ENCODE measurements at places on chromosomes 3 and 15. TPM values are rescaled to one million over a fixed set of nuclear protein-coding genes. Genes with fewer than 3 reads are reported as not detected.
A peak's percentile ranks its signal among the peaks of the same experiment; 100 is the strongest.

DNA sequence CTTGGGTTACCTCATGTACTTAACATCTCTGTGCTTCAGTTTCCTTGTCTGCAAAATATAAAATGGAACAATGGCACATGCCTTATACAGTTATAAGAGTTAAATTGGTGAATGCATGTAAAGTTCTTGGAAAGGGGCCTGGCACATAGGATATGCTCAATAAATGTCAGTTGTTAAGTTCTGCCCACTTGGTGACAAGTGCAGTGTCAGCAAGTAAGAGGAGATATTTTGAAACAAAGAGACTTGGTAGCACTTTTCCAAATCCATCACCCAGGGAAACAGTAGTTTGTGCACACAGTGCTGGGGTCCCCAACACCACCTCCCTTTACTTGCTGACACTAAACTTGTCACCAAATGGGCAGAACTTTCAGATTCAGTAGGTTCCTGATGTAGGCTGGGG, 19.1 kb downstream of the LRRC31 start:
- DNase-seq: no peak

DNA sequence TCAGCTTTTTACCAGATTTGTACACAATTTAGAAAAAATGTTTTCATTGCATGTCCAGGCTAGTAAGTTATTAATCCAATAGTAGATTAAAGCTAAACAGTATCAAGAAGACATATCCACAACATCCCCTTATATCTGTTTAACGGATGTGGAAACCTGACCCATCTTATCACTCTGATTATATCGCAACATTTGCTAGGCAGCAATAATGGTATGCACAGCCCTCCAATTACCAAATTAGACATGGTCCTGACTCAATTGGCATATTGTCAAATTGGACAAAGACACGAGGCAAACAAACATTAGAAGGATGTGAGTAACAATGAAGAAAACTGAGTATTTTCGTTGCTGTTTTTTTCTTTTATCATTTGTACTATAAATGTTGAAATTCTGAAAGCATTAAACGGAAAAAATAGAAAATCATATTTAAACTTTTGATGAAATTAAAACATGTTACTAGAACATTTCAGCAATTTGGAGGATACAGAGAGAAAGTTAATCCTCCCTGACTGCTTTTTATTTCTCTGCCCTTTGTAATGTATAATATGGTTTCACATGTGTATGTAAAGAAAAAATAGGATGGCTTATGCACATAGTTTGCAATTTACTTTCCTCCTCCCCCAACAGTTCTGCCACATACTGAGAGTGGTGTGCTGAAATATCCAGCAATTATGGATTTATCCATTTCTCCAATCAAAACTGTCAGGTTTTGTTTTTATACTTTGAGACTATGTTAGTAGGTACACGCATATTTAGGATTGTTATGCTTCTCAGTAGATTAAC, 633.7 kb downstream of the ZIC1 start:
- DNase-seq: no peak

The SLC12A1 gene
- 0.85 TPM for total RNA-seq

DNA sequence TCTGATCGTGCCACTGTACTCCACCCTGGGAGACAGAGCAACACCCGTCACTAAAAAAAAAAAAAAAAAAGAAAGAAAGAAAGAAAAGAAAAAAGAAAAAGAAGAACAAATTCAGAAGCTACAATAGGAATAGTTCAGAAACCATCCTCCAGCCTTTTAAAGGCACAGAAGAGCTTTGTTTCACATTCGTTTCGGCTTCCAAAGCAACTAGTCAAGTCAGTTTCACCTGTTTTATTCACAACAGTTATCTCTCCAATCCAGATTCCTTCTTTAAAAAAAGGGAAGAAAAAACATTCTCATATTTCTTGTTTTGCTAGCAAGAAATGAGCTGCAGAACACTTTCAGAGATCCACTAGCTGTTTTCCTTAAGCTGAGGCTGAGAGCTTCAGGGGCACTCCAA, 767.7 kb upstream of the CFAP20DC start:
- DNase-seq: no peak

GRCh38 chr15:74134387-74135027, 4.1 kb downstream of the ISLR2 start:
- no peak for DNase-seq

The MITF gene
- 12.3 TPM for total RNA-seq

DNA sequence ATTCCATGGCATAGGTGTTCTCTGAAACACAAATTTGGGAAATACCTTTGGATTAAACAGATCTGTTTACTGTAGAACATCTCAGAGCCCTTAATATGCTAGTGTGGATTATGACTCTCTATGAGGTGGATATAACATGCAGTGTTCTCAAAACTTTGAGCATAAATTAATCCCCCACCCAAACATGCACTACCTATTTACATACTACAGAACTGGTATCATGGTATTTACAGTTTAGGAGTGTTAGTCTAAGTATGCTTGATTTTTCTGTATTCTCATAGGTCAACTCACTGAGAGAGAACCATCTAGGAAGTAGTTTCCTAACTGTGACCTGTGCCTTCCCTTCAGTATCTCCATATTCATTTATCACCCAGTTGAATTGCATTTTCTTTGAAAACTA, 30.9 kb upstream of the ZNF609 start:
- no peak for DNase-seq

The NTRK3 gene
- 84.9 TPM for total RNA-seq

DNA sequence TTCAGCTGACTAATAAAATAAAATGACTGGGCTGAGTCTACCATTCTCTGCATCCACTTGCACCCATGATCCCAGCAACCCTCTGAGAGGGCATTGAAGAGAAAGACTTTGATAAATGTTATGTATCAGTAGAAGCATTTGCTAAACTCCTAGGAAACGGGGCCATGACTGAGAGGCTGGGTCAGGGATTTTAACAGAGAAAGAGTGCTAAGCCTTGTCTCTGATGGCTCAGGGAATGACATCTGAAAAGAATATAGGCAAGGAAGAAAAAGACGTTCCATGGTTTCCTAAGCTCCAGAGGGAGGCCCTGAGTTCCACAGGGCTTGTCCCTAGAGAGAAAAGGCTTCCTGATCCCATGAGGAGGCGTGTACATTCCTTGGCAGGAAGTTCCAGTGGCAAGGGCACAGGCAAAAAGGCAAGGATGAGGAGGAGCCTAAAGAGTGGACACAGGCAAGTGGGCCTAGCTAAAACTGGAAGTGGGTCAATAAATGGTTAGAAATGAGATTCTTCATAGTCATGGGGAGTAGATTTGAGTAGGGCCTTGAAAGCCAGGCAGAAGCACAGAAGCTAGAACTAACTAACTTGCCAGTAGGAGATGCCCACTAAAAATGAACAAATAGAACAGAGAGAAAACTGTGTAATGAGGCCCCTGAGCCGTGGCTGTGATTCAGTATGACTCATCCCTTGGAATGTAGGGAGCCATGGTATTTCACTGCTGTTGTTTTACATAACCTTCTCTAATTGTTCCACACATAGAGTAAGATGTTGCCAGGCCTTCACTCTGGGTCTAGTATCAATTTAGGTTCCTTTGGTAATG, 44.9 kb upstream of the MANF start:
- no peak for DNase-seq

The NDN gene
- total RNA-seq: 80.0 TPM

- DNase-seq: no peak
Measured at GRCh38 chr3:195873971-195874370, 34.4 kb downstream of the TNK2 start.

DNA sequence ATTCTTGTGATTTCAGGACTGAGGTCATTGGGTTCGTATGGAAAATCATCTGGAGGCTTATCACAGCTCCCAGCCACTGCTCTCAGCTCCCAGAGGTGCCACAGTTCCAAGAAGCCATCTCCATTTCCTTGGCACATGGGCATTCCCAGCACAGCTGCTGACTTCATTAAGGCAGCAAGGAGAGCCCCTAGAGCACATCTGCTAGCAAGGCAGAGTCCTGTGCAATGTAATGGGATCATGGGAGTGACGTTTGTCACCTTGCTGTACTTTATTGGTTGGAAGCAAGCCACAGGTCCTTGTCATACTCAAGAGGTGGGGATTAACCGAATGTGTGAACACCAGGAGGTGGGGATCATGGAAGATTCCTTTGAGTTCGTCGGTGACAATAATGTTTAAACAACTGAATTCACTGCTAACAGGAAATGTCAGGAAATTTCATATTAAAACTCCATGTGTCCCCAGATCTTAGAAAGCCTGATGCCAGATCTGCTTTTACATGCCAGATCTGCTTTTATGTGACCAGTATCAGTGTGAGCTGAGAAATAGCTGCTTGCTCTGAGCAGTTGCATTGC, 148.8 kb downstream of the GABRG3 start:
- no peak for DNase-seq

DNA sequence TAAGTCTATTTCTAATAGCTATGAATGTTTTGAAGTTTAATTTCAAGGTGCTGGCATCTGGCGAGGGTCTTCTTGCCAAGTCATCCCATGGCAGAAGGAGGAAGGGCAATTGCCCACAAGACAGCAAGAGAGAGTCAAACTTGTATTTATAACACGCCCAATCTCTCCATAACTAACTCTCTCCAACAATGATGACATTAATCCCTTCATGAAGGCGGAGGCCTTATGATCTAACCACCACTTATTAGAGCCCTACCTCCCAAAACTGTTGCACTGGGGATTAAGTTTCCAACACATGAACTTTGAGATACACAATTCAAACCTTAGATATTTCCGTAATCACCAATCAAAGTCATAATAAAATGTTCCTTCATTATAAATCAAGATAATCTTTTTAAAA, 406.9 kb downstream of the CNTN6 start:
- no peak for DNase-seq

GRCh38 chr3:106687905-106688304, 689.3 kb upstream of the CCDC54 start:
- DNase-seq: no peak

- DNase-seq: no peak
Measured at GRCh38 chr3:154582501-154582900, 152.5 kb upstream of the GPR149 start.

DNA sequence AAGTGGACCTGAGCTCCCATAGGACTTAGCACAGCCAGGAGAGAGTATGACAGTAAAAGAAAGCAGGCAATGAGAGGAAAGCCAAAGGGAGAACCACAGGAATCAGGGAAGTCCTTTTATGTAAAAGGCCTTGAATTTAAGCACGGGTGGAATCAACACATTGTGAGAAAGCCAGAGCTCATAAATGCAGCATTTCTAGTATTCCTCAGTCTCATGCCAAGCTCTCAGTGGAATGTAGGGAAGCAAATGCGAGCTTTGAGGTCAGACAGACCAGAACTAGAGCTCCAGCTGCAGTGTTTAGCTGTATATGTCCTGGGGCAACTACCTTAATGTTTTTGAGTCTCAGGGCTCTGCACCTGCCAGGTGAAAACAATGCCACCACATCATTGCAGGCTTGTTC, 132.1 kb upstream of the TRIM42 start:
- DNase-seq: no peak

- no peak for DNase-seq
Measured at GRCh38 chr15:31494786-31495185, 168.2 kb downstream of the KLF13 start.

The SV2B gene
- total RNA-seq: not detected

The MED12L gene
- 2.0 TPM for total RNA-seq

- no peak for DNase-seq
Measured at GRCh38 chr3:53083521-53083920, 37.6 kb upstream of the SFMBT1 start.

DNA sequence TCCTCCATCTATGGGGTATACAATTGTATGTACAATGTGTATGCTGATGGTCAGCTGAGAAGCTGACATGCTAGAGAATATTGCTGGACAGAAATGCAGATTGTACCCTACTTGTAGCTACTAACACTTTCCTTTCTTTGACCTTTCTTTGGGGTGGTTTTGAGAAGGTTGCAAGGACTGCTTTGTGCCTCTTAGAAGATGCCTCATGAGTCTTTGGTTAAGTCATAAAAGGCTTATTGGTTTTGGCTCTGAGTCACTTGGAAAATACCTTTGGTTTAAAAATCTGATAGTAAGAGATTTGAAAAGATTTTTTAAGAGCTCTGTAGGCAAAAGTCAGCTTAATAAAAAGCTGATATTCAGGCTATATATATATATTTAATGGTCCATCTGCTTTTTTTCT, 71.5 kb downstream of the ZMAT3 start:
- DNase-seq: no peak

- no peak for DNase-seq
Measured at GRCh38 chr3:178001670-178002101, 534.5 kb upstream of the KCNMB2 start.

- DNase-seq: no peak
Measured at GRCh38 chr3:2334921-2335320, 236.3 kb downstream of the CNTN4 start.

The BSN gene
- 0.27 TPM for total RNA-seq

The EPHB1 gene
- total RNA-seq: 0.71 TPM

The COL6A5 gene
- not detected for total RNA-seq

The DNAH12 gene
- total RNA-seq: 0.95 TPM

DNA sequence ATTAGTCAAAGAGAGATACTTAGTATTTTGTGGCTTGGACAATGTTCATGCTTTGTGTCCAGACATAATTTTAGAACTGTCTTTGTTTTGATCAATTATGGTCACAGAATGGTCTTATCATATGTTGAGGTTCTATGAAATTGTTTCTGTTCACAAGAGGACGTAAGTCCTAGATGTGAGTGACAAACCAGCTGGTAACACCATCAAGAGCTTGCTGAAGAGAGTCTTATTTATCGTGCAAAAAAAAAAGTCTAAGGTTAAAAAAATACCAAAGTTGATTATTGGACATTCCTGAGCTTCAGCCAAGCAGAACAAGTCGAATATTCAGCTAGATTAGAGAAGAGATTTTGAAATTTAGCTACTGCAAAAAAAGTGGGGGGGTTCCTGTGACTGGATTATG, 495.9 kb upstream of the NAALADL2 start:
- no peak for DNase-seq

The SORD gene
- 6.6 TPM for total RNA-seq

- peak; percentile 2 for DNase-seq
Measured at GRCh38 chr3:151976211-151977050, 103.0 kb downstream of the SUCNR1 start.

The P3H2 gene
- total RNA-seq: 28.4 TPM

DNA sequence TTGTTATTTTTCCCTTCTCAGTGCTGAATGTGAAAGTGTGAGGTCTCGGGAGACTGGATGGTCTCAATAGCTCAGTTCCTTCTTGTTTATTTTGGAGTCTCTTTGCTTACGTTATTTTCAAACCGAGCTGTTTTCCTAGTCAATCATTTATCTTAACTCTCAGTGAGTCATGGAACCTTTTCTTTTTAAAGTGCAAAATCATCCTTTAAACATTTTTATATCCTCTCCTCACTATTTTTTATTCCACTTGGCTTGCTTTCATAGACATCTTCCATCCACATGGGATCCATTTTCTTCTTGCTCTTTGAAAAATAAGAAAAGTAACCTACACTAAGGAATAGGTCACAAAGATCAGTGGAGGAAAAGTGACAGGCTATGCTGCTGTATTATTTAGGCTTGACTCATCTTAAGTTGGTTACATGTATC, 497.8 kb downstream of the NAALADL2 start:
- no peak for DNase-seq

All from thoracic aorta (tissue), 2 donors.